Activated CD4-positive, alpha-beta T cell treated with anti-CD3 and anti-CD28 coated beads for 36 hours (primary cell): ENCODE measurements at places on chromosomes 13 and 19.

DNA sequence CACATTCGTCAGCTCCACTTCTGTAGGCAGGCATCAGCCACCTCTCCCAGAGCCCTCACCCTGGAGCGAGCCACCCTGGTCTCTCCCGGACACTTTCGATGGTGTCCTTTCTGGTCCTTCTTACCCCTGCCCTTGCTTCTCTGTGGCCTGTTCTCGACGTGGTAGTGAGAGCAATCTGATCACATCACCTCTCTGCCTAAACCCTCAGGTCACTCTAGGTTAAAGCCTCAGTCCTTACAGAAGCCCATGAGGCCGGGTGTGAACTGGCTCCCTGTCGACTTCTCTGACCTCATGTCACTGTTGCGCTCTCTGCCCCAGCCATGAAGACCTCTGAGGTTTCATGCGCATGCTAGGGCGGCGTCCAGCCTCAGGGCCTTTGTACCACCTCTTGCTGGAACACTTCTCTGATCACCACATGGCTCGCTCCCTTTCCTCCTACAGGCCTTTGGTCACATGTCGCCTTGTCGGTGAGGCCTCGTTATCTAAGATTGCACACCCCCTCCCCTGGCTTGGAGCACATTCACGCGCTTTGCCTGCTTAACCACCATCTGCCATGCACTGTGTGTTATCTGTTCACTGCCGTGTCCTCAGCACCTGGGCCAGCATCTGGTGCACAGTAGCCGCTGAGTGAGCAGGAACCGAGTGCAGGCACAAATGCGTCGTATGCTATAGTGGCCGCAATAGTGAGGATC, 101.5 kb downstream of the DPF1 start:
- DNase-seq = no peak

DNA sequence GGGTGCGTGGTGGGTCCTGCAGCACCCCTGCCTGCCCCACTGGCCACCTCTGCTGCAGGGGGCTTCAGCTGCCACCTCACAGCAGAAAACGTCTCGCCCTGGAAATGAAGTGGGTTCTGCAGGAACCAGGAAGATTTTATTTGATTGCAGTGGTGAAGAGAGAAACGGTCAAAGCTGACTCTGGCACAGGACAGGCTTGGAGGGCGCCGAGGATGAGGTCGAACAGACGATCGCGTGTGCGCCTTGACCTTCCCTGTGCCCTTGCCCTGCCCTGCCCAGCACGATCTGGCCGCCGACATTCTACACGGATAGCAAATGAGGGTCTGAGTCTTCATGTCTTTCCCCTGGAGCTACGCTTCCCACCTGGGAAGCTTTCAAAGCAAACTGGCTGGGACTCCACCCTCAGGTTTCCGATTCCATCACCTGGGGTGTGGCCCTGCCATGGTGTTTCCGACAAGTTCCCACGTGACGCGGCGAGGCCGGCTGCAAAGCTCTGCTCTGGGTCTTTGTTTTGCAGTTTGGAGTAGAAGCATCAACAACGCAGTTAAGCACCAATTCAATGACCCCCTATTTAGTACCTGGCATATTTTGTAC, 50.3 kb upstream of the TUBGCP3 start:
- DNase-seq = peak; percentile 22

GRCh38 chr13:59409211-59409610, 754.5 kb downstream of the DIAPH3 start:
- no peak for DNase-seq

GRCh38 chr19:14985133-14985532, 5.5 kb upstream of the SLC1A6 start:
- DNase-seq = peak; percentile 31

DNA sequence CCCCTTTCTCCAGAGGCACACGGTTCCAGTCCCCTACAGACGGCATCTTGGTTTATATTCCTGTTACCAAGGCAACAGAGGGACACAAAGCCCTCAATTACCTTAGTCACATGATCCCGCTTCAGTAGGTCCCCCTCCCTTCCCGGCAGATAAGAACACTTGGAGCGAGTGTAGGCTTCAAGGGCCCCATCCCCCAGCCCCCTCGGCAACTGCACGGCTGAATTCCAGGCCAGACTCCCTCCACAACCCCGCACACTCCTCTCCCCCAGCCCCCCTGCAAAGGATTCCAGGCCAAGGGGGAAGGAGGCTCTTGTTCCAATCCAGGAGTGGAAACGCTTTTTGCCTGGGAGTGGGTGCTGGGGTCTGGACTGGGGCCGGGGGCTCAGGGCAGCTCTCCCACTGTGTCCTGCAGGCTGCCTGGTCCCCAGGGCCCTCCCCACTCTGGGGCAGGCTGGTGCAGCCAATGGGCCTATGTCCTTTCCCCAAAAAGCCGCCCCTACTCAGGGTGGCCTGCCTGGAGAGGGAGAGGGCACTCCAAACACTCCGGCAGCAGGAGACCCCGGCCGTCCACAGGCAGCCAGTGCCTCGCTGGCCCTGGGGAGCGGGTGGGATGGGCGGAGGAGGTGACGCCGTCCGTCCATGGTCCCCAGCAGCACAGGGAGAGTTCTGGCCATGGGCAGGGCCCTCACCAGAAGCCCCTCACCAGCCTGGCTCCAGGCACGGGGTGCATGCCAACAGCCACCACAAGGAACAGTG, 62.6 kb downstream of the MLLT1 start:
- no peak for DNase-seq

- DNase-seq = no peak
These were observed 16.7 kb upstream of the CRTC1 start for GRCh38 chr19:18666784-18667183.

GRCh38 chr19:46784262-46785053, 3.9 kb downstream of the SLC1A5 start:
- peak; percentile 88 for DNase-seq

GRCh38 chr13:45301263-45301662, 39.7 kb downstream of the TPT1 start:
- no peak for DNase-seq

DNA sequence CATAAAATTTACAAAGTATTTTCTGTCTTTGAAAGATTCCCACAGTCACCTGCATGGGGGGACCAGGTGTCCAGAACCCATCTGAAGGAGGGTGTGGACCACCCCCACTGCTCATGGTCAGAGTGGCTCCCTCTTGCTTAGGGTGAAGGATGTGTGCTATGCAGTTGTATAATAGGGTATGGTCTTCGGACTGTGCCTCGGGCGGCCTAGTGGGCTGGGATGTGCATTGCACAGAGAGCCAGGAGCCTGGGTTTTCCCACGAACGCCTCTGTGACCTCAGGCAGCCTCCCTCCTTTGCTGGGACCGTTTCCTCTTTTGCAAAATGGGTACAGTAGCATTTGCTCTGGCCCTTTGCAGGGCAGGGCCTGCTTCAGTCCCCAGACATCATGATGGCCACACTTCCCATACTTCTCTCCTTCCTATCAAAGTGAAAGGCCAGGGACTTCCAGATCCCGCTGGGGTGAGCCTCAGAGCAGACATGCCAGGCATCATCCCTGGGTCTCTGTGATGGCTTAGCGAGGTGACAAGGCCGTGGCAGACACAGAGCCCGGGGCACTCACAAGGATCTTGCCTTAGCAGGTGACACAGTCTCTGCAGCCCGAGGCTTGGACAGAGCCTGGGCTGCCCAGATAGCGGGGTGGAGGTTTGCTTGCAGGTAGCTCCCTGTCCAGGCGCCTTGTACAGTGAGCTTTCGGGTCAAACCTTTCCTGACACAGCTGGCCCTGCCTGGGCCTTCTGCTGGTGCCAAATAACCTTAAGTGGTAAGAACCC, 59.4 kb upstream of the ZNF536 start:
- no peak for DNase-seq

DNA sequence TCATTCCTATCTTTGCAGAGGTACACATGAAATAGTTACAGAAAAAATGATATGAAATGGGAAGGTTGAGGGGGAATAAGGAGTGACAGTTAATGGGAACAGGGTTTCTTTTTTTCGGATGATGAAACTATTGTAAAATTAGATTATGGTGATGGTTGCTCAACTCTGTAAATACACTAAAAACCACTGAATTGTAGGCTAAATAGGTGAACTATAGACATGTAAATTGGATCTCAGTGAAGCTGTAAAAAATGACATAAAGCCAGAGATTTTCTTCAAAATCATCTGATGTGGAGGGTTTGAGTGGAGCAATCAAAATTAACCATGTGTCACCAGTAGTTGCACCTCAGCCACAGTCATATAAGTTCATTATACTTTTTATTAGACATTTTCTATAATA, 6.6 kb upstream of the FLT3 start:
- DNase-seq = no peak

DNA sequence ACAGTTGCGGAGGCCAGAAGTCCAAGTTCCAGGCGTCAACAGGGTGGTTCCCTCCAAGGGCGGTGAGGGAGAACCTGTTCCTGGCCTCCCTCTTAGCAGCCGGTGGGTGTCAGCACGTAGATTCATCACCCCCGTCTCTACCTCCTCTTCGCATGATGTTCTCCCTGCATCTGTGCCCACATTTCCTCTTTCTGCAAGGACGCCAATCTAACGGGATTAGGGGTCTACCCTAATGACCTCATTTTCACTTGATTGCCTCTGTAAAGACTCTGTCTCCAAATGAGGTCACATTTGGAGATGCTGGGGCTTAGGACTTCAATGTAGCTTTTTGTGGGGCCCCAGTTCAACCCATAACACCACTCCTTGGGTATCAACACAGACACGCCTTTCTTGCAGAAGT, 38.5 kb downstream of the DPF1 start:
- no peak for DNase-seq

DNA sequence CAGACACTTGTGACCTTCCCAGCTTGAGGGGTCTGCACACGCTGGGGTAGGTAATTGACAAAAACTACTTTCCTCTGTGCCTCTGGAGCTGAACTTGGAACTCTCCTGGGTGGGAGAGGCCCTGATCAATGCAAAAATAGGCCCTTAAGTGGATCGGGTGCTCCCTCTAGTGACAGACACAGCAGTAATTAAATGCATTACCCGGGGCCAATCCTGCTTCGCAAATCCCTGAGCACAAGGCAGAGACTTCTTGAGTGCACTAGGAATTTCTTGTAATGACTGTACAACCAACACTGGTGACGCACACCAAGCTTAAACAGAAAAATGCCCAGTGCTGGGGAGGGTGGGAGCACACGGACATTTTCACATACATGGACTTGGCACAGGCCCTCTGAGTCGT, 10.6 kb upstream of the UBE2S start:
- peak; percentile 74 for DNase-seq

DNA sequence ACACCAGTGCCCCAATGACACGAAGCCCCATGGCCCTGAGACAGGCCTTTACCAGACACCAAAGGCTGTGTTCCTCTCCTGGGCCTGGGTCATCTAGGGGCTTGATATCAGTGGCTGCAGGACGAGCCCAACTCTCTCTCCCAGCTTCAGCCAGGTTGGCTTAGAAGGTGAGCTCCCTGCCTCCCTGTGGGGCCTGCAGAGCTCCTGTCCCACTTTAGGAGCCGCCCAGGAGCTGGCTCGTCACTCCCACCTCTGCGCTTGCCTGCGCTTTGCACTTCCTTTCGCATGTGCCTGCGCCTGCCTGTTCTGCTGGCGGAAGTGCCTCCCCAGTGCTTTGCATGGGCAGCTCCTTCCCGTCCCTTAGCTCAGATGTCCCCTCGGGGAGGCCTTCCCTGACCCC, 4.9 kb downstream of the CALM3 start:
- DNase-seq = no peak
